Stimulated activated CD8-positive, alpha-beta memory T cell treated with anti-CD3 and anti-CD28 coated beads, Interleukin-15, amount 100 ng/mL, for 24 hours (primary cell): ENCODE measurements at places on chromosomes 6 and 20.

GRCh38 chr6:11366183-11366933 is 133.9 kb upstream of the NEDD9 start:
- DNase-seq = no peak

DNA sequence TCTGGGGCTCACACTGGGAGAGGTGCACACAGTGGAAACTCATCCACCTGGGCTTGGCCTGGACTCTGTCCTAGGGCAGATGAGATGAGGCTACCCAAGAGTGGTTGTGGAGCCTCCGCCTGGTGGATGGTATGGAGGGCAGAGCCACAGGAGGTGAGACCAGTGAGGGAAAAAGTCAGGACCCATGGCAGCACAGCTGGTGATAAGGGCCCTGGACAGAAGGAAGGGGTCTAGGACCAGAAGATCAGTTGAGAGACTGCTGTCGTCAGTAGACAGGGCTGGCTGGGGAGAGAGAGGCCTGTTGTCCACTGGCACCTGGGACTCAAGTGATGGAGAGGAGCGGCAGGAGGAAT is 29.8 kb downstream of the PLCG1 start:
- no peak for DNase-seq

- DNase-seq = no peak
Measured at GRCh38 chr6:86205980-86206379, 563.3 kb upstream of the SYNCRIP start.

GRCh38 chr6:121771937-121772720 is 336.7 kb downstream of the GJA1 start:
- DNase-seq = no peak

GRCh38 chr20:35849706-35850105 is 77.9 kb downstream of the PHF20 start:
- DNase-seq = no peak

- DNase-seq = no peak
Measured at GRCh38 chr6:21947731-21948386, 349.0 kb downstream of the PRL start.

DNA sequence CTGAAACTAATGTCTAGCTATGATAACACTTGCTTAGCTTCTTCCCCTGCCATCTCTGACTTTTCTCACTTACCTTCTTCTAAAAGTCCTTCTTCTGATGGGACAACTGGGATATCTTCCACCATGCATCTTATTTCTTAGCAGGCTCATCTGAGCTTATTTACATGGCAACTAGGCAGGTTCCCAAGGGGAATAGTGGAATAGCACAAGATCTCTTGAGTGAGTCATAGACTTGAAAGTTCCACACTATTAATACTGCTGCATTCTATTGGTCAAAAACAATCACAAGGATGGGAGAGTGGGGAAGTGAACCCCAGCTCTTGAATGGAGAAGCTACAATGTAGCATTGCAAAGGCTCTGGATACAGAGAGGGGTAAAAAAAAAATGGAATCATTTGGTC is 142.1 kb downstream of the HAO1 start:
- DNase-seq = no peak

- DNase-seq = no peak
Measured at GRCh38 chr20:39762716-39763115, 800.6 kb downstream of the DHX35 start.

- DNase-seq = no peak
Measured at GRCh38 chr20:31566658-31567379, 38.3 kb upstream of the ID1 start.

DNA sequence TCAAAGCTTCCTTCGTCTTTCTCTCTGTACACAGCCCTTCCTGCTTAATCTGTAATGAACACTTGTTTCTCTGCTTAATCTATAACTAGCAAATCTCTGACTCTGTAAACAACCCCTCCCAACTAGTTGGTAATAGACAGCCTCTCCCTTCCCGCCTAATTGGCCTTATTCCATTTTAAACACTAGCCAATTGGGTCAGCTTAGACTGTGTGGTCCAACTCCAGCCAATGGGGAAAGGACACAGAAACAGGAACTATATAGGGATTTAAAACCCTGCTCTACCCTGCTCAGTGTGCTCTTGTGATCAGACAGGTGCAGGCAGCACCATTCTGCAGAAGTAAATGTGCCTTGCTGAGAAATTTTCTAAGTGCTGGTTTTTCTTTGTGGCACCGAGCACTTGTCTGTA is 18.5 kb downstream of the CHD6 start:
- no peak for DNase-seq

- no peak for DNase-seq
Measured at GRCh38 chr6:118844915-118845314, 49.0 kb upstream of the ASF1A start.

DNA sequence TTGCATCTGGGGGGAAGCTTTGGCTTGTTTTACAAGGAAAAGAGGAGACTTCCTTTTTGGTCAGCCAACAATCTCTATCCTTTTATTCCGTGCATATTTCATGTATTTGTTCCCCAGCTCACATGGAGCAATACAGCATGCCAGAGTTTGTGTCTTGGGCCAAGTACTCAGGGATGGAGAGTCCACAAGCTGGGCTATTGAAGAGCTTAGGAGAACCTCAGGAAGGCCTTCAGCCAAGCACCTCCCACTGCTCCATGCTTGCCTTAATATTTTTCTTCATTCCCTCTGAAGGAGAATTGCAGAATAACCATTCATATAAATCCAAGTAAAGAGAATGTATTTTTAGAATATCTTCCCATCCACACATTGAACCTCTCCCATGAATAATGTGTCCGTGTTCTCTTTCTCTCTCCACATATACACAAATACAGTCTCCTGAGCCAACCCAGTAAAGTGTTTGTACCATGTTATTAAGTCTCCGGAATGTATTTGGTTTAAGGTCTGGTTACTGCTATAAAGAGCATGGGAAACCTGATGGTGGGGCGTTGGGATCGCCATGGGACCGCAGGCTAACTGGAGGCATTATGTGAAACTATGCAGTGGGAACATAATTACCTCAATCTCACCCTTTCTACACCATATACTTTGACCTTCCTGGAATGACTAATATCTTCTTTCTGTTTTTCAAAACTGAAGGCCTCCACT is 3.0 kb downstream of the LAMA4 start:
- no peak for DNase-seq

DNA sequence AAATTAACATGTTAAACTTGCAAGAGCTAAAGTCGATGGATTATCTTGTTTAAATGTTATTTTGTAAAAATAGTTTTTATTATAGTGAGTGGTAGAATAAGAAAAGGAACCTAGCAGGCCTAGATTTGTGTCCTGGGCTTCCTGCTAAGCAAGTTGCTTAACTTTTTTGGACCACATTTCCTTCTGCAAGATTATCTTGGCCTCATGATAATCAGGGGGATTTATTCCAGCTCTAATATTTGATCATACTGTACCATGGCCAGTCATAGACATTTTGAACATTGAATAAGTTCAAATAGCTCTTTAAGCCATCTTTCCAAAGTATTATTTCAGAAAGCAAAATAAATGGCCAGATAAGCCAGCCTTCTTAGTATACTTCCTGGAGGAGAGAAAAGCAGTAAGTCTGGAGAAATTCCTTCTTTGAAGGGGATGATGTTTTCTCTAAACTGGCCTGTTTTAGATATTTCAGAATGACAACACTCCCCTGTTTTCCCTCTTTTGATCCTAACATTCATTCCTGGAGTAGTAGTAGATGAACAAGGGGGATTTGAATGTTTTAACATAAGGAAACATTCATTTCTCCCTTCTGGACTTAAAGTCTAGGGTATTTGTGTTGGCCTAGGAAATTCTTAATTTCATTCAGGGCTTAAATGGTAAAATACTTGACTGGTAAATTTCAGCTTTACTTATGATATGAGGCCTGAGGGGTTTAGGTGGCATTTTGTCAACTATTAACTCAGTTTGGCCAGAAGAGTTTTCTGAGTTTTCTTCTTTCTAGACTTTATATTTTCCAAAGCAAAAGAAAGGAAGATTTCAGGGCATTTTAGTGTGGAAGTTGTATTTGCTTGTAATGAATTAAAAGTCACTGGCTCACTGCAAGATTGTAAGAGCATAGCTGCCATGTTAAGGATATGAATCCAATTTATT is 108.8 kb upstream of the SCGN start:
- DNase-seq = no peak

GRCh38 chr6:168050225-168050880 is 28.7 kb downstream of the FRMD1 start:
- no peak for DNase-seq

- no peak for DNase-seq
Measured at GRCh38 chr20:24782801-24783630, 166.1 kb upstream of the CST7 start.

GRCh38 chr6:27834384-27834783 is 77.8 kb downstream of the OR2B2 start:
- no peak for DNase-seq

GRCh38 chr6:109580519-109580918 is 97.5 kb upstream of the ZBTB24 start:
- no peak for DNase-seq

DNA sequence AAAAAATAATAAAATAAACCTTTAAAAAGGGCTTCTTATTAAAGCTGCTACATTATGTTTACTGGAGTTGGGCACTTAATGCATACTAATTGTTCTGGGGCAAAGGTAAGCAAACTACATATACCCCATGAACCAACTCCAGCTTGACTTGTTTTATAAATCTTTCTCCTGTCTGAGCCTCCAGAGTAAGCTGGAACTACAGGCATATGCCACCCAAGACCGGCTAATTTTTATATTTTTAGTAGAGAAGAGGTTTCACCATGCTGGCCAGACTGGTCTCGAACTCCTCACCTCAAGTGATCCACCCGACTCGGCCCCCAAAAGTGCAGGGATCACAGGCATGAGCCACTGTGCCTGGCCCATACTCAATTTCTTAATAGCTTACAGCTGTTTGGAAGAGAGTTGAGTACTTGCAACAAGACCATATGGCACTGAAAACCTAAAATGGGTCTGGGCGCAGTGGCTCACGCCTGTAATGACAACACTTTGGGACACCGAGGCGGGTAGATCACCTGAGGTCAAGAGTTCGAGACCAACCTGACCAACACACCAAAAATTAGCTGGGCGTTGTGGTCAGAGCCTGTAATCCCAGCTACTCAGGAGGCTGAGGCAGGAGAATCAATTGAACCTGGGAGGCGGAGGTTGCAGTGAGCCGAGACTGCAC is 19.9 kb downstream of the ROMO1 start:
- DNase-seq = no peak

GRCh38 chr6:161536224-161536630 is 262.4 kb upstream of the AGPAT4 start:
- DNase-seq = no peak

DNA sequence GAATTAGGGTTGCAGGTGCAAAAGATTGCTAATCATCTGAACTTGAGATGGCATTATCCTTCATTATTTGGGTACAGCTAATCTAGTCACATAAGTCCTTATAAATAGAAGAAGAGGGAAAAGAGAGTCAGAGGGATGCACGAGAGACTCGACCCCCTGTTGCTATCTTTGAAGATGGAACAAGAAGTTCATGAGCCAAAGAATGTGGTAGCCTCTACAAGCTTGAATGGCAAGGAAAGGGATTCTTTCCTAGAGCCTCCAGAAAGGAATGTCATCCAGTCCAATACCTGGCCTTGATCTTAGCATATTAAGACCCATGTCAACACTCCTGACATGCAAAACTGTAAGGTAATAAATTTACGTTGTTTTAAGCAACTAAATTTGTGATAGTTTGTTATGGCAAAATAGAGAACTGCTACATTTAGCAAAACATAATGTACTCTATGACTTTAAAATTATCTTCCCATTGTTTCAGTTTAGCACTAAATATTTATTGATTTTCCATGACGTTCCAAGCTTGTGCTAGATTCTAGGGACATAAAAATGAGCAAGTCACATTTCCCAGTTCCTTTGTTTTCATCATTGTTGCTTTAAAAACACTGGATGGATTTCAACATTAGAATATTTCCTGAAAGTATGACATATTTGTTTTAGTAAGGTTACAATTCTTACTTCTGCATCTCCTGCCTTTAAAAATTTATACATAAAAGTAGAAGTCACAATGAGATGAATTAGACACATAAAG is 12.7 kb downstream of the MANEA start:
- DNase-seq = no peak

- DNase-seq = no peak
Measured at GRCh38 chr20:15616626-15617025, 956.6 kb downstream of the KIF16B start.

GRCh38 chr20:16209951-16210361 is 363.3 kb downstream of the KIF16B start:
- no peak for DNase-seq

DNA sequence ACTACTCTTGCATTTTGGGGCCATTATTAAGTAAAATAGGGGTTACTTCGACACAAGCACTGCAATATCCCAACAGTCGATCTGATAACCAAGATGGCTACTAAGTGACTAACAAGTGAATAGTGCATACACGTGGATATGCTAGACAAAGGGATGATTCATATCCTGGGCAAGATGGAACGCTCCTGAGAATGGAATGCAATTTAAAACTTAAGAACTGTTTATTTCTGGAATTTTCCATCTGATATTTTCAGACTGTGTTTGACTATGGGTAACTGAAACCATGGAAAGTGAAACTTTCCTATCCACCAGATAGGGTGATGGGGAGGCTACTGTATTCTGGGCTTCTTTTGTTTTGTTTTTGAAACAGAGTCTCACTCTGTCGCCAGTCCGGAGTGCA is 66.5 kb downstream of the ILRUN start:
- DNase-seq = no peak

GRCh38 chr20:52446421-52447224 is 255.0 kb upstream of the ZFP64 start:
- DNase-seq = no peak

- DNase-seq = no peak
Measured at GRCh38 chr20:57619051-57619831, 985 bp downstream of the ZBP1 start.

GRCh38 chr6:95948324-95948723 is 67.5 kb upstream of the FUT9 start:
- no peak for DNase-seq

GRCh38 chr6:118469468-118469867 is 78.6 kb upstream of the PLN start:
- DNase-seq = no peak

DNA sequence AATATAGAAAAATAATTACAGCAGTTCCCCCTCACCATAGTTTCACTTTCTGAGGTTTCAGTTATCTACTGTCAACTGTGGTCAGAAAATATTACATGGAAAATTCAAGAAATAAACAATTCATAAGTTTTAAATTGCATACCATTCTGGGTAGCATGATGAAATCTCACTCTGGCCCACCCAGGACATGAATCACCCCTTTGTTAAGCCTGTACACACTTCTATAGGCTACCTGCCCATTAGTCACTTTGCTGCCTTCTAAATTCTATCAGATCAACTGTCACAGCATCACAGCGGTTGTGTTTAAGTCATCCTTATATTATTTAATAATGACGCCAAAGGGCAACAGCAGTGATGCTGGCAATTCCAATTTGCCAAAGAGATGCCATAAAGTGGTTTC is 140.3 kb upstream of the RUNX2 start:
- no peak for DNase-seq

- no peak for DNase-seq
Measured at GRCh38 chr6:117110737-117111136, 154.6 kb upstream of the VGLL2 start.

GRCh38 chr6:372336-372911 is 19.1 kb upstream of the IRF4 start:
- DNase-seq = no peak
